ENCODE measurements at places on chromosomes 4 and X. TPM values are rescaled to one million over a fixed set of nuclear protein-coding genes. Genes with fewer than 3 reads are reported as not detected.

Gene PLS3
- 212 TPM for total RNA-seq

Gene DDX53
- not detected for total RNA-seq

Gene SMIM20
- total RNA-seq = 25.2 TPM

DNA sequence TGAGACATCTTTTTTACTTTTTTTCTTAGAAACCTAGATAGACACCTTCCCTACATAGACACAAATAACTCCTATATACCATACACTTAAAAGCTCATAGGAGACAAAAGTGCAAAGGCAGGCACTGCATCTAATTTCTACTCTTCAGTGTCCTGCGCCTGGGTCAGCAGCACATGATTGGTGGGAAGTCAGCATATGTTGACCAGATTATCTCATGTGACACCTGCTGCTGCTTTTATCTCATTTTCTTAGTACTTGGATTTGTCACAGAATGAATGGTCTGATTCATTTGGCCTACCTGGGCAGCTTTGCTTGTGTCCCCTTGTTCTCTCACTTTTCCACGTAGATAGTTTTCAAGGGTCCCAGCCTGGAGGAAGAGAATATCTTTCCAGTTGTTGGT lies 24.9 kb upstream of the LNX1 start:
- DNase-seq = no peak

DNA sequence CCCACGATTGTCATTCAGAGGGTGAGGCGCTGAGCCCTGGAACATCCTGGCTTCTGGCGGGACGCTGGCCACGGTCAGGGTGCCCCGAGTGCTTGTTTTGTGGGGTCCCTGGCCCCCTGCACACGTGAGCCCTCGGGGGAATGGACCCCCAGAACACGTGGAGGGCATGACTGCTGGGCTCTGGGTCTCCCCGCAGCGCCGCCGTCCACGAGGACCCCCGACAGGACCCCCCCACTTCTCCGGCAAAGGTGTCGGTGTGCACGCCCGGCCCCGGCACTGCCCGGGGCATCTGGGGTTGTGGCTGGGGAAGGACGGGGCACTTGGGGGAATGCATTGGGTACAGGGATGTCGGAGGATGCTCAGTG lies 13.9 kb upstream of the GTPBP6 start:
- peak; percentile 51 for DNase-seq

DNA sequence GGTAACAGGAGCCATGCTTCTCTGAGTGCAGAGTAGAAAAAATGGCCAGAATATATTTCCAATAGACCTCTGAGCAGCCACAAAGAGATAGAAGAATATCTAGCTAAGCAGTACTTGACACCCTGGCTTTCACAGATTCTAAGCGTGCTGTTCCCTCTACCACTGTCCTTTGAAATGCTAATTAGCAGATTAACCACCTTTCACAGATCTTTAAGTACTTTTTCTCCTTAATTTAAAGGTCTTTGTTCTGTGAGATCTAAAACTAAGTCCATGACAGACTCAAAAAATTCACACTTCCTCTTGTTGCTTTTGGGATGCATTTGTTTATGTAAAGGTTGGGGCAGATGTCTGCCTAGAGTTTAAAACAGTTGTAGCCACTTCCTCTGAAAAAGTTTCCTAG lies 28.3 kb upstream of the MAGEC2 start:
- DNase-seq = no peak

DNA sequence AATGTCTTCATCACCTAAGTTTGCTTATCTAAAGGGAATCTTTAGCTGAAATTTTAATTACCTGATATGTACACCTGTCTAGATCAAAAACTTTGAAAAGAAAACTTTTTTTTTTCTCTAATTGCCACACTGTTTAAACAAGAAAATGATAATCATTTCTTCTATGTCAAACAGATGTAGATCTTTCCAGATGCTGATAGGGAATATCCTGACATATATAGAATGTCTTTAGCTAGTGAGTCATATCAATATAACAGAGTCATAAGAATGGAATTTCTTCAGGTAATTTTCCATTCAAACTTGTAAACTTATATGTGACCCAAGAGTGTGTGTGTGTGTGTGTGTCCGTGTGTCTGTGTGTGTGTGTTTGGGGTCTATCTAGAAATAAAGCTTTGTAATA lies 271.9 kb downstream of the GPM6A start:
- no peak for DNase-seq

DNA sequence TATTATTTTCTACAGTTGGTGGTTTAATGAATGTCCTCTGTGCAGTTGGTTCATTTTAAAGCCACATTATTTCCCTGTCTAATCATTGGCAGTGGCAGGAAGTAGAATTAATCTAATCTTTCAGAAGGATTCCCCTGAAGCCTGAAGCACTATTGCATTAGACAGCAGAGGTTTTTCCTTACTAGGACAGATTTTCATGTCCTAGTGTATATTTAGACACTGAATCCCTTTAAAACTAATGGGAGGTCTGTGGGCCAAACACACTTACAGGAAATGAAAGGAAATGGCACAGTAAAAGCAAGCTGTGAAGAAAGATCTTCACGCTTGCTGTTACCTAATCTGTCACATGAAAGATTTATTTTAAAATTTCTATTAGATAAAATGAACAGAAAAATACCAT lies 165.2 kb downstream of the SLC39A8 start:
- no peak for DNase-seq

GRCh38 chr4:17812125-17812524 lies 1.3 kb downstream of the NCAPG start:
- DNase-seq = no peak
